ENCODE measurements at places on chromosomes 6 and 20.

DNA sequence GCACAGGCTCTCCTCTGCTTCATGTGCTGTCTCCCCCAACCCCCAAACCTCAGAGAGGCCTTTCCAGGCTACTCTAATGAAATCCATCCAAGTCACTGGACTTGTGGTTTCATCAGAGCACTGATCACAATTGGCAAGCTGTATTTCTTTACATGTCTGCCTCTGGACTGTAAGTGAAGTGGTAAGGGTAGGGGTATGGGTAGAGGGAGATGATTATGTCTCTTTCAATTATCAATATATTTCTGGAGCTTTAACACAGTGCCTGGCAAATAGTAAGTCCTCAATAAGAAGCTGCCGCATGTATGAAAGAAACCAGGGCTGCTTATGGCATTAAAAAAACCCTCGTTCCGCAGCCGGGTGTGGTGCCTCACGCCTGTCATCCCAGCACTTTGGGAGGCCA lies 5.4 kb downstream of the TRERF1 start:
- DNase-seq = no peak

GRCh38 chr6:118562959-118563358 lies 14.9 kb downstream of the PLN start:
- DNase-seq = no peak

GRCh38 chr20:46670585-46671584 lies 18.4 kb downstream of the TP53RK start:
- DNase-seq = no peak

- DNase-seq = no peak
Observed at GRCh38 chr6:130118236-130118635, 99.9 kb downstream of the L3MBTL3 start.

- DNase-seq = no peak
Observed at GRCh38 chr20:47172579-47172978, 183.9 kb downstream of the ZMYND8 start.

DNA sequence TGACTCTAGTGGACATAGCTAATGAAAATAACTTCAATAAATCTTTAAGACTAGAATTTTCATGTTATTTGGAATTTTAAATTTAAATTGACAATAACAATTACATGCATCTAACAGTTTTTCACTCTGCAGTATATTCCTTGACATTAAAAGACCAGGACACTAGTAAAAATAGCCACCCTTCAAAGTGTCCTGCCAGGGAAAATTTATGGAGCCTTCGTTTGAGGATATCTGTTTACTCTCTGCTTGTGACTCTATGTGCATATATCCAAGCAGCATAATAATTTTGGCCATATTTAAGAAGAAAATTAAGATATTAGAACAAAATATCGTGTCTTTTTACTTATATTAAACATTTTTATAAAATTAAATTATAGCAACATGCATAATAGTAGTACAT lies 58.8 kb upstream of the NKAIN2 start:
- DNase-seq = no peak

- DNase-seq = no peak
Observed at GRCh38 chr6:35737413-35738211, 780 bp downstream of the ARMC12 start.

DNA sequence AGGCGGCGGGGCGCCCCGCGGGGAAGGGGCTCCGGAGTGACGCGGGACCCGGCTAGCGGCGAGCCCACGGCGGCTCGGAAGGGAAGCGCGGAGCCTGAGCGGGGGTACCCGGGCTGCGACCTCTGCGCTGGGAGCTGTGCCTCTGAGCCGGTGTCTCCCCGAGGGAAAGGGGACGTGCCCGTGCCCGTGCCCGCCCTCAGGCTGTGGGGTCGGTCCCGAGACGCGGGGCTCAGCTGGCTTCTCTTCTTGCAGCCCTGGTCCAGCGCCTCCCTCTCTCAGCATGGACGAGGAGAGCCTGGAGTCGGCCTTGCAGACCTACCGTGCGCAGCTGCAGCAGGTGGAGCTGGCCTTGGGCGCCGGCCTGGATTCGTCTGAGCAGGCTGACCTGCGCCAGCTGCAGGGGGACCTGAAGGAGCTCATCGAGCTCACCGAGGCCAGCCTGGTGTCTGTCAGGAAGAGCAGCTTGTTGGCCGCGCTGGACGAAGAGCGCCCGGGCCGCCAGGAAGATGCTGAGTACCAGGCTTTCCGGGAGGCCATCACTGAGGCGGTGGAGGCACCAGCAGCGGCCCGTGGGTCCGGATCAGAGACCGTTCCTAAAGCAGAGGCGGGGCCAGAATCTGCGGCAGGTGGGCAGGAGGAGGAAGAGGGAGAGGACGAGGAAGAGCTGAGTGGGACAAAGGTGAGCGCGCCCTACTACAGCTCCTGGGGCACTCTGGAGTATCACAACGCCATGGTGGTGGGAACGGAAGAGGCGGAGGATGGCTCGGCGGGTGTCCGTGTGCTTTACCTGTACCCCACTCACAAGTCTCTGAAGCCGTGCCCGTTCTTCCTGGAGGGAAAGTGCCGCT lies 686 bp downstream of the ZGPAT start:
- DNase-seq = no peak

DNA sequence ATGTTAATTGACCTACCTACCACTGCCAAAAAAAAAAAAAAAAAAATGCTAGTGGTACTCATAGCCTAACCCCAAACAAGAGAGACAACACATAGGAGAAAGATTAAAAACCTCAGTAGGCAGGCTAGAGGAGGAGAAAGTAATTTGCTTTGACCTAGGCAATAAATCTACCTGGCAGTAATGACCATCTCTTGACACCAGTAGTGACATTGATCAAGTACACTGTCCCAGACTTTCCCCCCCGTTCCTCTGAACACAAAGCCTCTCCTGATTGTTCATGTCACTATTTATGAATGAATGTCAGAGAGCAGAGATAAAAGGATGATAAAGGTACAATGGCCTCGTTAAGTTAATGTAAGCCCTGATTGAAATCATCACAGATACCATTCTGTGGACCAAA lies 746.8 kb downstream of the CBLN4 start:
- DNase-seq = no peak

GRCh38 chr6:123598011-123598410 lies 38.7 kb downstream of the TRDN start:
- DNase-seq = no peak

- no peak for DNase-seq
Observed at GRCh38 chr20:63553933-63554290, at the start of gene FNDC11. Gene FNDC11, plus strand, starts transcription at chr20:63554159. Its CDS starts 1,505 bp downstream, at chr20:63555664.

- no peak for DNase-seq
Observed at GRCh38 chr6:147170269-147170668, 33.9 kb upstream of the STXBP5 start.

GRCh38 chr6:90175627-90176538 lies 120.8 kb downstream of the BACH2 start:
- DNase-seq = no peak

- no peak for DNase-seq
Observed at GRCh38 chr6:13500915-13501314, 13.5 kb upstream of the GFOD1 start.

DNA sequence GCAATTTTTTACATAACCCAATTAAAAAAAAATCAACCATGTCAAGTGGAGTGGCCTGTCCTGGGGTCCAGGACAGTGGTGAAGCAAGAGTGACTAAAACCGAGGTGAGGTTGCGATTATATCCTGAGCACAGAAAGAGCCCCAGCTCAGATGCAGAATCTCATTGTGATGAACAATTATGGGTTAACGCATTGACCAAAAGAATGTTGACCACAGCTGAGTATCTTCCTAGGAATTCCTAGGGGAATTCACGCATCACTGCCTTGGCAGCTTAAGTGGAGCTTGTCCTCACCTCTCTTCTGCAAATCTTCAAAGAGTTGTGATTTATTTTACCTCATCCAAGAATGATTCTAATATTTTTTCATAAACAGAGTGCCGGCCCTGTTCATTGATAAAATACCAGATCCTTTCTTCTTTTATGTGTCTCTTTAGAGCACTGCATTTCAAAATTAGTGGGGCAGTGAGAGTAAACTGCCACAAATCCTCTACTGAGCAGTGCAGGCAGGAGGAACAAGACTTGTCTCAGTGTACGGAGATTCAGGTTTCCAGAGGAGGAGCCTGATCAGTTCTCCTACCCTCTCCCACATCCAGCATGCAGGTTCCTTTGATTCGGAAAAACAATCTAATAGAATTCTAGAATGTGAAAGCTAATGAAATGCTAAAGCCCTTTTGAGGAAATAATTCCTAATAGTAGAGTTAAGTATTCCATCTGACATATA lies 60.1 kb upstream of the ZNF184 start:
- DNase-seq = no peak

- DNase-seq = no peak
Observed at GRCh38 chr6:47686411-47686810, 12.0 kb upstream of the ADGRF4 start.

DNA sequence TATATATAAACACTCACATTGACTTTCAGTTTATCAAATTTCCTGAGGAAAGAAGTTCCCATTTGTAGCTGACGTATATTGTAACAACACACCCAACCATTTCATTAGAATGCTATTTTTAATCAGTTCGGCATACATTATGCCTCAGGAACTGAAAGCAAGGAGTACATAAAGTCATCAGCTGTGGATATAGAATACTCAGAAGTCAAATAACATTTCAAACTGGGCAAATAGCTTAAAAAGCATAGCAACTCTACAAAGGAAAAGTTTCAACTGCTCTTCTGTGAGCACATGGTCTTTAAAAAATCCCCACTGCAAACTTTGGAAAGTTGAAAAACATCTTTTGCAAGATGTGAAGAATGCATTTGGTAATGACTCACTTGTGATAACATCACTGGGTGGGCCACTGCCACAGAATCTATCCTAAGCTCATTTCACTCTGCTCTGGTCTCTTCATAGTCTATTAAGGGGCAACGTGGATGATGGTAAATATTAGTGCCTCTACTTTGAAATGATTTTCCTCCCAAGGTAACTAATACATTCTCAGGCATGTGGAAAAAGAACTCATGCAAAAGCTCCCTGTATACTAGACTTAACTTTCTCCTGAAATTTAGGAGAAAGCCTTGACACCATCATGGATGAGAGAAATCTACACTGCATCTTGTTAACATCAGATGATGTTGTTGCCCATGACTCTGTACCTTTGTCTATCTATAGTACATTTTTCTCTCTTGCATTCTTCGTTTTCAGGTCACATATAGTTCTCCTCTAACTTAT lies 49.2 kb downstream of the FYN start:
- no peak for DNase-seq

DNA sequence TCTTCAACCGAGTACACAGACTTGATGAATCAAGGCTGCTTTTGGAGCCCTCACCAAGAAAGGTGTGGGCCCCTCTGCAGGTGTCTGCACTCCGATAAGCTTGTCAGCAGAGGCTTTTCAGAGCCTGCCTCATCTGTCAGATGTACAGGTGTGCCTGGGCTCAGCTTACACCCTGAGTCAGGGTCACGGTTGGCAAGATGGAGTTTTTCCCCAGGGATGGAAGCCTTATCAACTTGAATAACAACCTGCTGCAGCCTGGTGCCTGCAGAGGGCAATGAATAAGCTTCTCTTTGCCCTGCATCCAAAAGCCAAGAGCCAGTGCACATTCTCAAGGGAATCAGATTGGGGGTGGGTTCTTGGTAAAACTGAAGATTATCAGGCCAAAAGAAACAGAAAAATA lies 427.1 kb downstream of the CD83 start:
- no peak for DNase-seq

GRCh38 chr6:147055821-147056392 lies 148.3 kb upstream of the STXBP5 start:
- DNase-seq = no peak

DNA sequence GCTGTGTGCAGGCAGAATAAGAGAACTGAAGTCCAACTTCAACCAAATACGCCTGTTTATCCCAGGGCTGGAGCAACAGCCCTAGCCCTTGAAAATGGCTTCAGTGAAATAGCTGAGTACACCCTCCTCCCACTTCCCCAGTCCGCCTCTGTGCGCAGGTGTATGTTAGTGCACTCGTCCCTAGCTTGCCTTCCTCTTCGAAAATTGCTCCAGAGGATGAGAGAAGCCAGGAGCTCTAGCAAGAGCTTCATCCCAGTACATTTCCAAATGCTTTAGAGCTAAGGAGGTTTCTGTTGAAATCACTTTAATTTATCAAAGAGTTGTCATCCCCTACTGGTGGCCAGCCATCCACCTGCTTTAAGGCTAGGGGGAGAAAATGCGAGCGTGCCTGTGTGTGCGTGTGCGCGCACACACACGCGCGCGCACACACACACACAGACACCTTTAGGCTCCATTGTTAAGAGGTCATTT lies 5.4 kb upstream of the POU3F2 start:
- DNase-seq = no peak

- no peak for DNase-seq
Observed at GRCh38 chr6:34318499-34319470, 70.0 kb upstream of the SMIM29 start.

DNA sequence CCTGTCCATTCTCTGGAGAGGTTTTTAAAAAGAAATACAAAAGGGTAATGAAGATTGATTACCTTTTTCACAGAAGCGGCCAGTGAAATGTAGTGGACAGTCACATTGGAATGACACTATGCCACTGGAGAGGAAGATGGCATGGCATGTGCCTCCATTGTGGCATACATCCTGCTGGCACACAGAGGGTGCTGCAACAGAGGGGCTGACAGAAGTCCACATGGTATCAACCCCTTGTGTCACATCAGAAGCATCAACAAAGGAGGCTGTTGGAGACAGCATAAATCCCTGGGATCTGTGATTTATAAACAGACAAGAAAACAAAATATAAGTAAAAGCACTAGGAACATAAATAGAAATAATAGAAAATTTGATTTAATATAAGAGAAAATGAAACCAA lies 594.9 kb downstream of the PHF3 start:
- DNase-seq = no peak

DNA sequence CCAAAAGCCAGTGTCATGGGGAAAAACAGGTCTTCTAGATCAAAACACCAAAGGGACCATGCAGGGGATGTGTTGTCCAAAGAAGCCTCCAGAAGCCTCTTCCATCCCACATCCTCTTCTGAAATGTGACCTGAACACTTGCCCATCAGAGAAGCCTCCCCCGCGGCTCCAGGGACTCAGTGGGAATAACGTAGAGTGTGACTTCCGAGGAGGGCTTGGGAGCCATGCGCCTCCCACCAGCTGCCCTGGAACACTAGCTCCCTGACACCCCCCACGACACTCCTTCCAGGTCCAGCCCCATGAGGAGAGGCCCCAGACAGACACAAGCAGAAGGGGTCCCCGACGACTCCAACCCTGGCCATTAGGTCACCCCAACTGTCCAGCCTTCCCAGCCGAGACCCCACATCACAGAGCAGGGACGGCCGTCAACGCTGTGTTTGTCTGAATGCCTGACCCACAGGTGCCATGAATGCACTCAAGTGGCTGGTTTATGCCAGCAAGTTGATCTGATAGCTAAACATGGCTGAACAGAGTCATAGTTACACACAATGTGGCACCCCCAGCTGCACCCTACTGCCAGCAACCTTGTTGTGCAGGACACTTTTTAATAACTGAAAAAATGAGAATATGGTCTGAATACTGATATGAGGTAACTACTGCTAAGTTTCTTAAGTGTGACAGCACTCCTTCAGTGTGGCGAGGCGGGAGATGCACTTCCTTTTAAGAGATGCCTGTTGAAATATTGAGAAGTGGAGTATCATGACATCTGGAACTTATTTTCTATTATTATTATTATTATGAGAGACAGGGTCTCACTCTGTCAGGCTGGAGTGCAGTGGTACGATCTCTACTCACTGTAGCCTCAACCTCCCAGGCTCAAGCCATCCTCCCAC lies 58.0 kb downstream of the GINS1 start:
- DNase-seq = no peak

Data from liver (tissue), 10 donors.